ENCODE measurements at places on chromosomes 11 and 22.

DNA sequence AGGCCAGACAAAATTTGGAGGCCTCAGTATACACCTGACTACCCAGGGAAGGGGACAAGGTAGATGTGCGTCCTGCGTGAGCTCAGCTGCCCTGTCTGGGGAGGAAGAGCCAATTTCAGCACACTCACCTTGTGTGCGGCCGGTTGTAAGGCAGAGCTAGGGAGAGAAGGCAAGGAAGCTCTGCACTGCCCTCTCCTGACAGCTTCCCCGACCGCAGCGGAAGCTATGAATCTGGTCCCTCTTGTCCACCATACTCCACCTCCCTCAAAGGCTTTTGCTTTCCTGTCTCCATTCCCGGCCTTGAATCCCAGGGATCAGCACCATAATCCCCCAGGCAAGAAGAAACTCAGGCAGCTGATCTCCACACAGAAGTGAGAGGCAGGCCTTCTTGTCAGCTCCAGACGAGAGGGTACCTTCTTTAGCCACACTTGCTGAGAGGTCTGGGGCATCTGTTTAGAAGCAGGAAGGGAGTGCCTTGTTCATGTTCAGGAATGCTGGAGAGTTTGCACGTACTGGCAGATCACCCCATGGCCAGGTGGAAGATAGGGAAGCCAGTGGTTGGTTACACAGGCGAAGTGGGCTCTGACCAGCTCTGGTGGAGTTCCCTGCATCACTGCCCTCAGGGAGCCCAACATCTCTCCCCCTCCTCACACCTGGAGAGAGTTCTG lies 62.5 kb downstream of the FEZ1 start:
- peak; percentile 65 for DNase-seq

GRCh38 chr22:49077036-49077393 lies 750.7 kb downstream of the BRD1 start:
- no peak for DNase-seq

DNA sequence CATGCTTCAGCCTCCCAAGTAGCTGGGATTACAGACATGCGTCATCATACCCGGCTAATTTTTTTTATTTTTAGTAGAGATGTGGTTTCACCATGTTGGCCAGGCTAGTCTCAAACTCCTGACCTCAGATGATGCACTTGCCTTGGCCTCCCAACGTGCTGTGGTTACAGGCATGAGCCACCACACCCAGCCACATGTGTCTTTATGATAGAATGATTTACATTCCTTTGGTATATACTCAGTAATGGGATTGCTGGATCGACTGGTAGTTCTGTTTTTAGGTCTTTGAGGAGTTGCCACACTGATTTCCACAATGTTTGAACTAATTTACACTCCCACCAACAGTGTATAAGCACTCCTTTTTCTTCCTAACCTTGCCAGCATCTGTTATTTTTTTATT lies 276.2 kb downstream of the METTL15 start:
- DNase-seq: no peak

DNA sequence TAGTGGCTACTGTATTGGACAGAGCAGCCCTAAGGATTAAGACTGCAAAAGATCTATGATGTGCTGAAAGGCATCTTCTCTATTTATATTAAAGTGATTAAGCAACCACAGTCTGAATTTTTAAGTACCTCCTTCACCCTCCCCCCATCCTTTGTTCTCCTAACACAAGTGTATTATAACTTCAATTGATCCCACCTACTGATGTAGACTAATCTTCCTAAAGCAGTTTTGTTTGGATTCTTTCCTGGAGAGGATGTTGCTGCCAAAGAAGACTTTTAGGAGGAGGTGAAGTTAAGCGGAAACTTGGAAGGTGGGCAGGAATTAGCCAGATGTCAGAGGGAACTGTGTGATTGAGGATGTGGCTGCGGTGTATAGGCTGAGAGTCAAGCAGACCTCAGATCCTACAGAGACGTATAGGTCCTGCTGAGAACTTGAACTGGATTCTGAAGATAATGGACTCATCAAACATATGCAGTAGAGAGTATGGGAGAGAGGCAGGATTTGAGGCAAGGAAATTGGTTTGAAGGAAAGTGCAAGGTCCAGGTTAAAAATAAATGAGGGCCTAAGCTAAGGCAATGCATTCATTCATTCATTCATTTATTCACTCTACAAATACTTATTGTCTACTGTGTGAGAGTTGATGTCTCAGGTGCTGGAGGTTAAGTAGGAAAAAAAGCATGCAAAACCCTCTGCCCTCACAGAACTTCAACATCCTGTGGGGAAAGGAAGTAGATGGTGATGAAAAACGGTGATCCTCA lies 5.2 kb upstream of the RASSF10 start:
- DNase-seq: no peak

DNA sequence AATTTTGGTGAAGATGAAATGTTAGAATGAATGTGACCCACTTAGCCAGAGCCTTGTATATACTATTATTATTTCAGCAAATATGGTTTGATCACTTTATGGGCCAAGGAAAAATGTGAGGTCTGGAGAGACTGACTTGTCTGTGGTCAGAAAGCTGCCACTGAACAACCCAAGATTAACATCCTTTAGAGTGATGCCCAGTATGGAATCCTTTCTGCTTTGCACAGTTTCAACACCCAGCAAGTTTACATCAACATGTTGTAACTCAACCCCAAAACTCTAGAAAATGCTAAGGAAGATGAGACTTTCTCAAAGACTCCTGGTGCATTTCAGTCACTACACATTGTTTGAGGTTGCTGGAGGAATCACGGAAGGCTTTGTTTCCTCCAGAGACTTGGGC lies 107.7 kb downstream of the SNX19 start:
- no peak for DNase-seq

- DNase-seq: no peak
Measured at GRCh38 chr11:68845351-68846002, 3.8 kb upstream of the CPT1A start.

GRCh38 chr11:44936951-44937543 lies 13.6 kb downstream of the TP53I11 start:
- no peak for DNase-seq

GRCh38 chr11:126328938-126329643 lies 25.2 kb downstream of the DCPS start:
- no peak for DNase-seq

DNA sequence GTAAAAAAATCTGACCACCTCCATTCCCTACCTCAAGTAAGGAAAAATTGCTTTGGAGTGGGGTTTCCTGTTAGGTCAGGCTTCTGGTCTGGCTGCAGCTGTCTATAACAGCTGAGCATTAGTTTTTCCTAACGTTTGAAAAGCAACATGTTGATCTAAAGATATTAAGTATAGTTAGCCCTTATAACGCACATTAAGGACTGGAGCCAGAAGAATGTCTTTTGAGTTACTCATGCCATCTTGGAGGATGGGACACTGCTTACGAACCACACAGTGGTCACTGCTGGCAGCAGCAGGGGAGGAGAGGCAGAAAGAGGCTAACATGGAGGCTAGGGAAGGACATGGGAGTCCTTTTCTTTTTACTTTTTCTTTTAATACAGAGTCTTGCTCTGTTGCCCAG lies 44.1 kb upstream of the GDPD4 start:
- no peak for DNase-seq

DNA sequence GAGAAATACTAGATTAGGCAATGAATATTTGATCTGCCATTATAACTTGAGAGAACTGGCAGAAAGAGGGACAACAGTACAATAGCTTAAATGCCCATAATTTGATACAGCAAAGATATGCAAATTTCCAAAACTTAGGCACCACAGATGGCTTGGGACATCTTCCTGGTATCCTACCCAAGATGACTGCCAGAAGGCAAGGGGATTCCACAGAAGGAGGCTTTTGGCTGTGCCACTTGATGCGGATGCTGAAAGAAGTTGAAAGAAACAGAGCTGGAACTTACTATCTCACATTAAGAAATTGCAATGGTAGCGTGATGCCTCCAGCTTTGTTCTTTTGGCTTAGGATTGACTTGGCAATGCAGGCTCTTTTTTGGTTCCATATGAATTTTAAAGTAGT lies 216.7 kb downstream of the TTC28 start:
- DNase-seq: no peak
